H4 (cell line): ENCODE measurements at places on chromosomes 2 and 18. TPM values are rescaled to one million over a fixed set of nuclear protein-coding genes. Genes with fewer than 3 reads are reported as not detected.

Gene DLGAP1
- 0.06 TPM in 1 of 2 replicates, not detected in the other for total RNA-seq

- no peak for DNase-seq
Measured at GRCh38 chr2:32284321-32284720, 6.6 kb downstream of the YIPF4 start.

GRCh38 chr2:62231541-62231940, 35.6 kb downstream of the B3GNT2 start:
- no peak for DNase-seq

DNA sequence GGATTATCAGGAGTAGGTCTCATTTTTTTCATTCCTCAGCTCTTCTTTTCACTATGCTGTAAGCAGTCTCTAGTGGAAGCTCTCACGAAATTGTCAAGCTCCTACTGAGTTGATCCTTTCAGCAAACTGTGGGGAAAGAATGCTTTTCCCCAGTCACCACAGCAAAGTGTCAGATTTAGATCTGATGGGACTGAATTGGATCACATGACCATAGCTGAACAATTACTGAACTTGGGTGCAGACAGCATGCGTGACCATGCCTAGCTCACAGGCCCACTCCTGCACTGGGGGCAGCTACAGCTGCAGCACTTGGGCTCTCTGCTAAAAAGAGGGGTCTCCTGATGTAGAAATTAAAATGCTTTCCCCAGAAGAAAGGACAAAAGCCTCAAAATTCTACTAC, 3.1 kb downstream of the ARHGAP15 start:
- no peak for DNase-seq

Gene DCDC2C
- total RNA-seq = not detected in 2 replicates

DNA sequence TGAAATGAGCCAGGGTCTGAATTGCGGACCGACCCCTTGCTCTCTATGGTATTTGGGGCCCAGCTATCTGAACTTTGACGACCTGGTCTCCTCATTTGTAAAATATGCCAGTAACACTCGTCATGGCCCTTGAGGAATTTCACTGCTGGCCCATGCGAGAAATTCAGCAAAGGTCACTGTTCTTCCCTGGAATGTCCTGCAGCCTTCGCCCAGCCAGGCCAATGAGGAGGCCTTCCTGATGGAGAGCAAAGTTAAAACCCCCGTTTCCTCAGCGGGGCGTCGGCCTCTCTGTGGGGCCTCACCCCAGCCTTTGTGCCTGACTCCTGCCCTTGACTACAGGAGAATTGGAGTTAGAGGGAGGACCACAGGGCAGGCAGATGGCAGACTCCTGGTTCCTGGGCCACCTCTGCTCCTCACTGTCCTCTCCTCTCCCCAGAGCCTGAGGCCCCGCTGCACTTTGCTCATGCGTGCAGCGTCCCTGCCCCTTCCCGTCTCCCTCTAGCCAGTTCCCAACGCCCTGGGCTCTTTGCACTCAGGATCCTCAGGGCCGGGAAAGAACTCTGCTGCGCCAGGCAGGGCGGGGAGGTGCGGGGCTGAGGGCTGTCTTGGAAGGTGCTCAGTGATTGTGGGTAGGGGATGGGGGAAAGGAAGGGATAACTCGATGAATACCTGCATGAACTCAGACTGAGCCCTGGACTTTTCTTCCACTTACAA, 257.0 kb upstream of the RAB6C start:
- DNase-seq = no peak

Gene UGT1A3
- total RNA-seq = not detected in 2 replicates

GRCh38 chr2:232386740-232387450, 8.3 kb downstream of the ALPP start:
- DNase-seq = no peak

Gene SLC9A4
- total RNA-seq = not detected in 2 replicates

DNA sequence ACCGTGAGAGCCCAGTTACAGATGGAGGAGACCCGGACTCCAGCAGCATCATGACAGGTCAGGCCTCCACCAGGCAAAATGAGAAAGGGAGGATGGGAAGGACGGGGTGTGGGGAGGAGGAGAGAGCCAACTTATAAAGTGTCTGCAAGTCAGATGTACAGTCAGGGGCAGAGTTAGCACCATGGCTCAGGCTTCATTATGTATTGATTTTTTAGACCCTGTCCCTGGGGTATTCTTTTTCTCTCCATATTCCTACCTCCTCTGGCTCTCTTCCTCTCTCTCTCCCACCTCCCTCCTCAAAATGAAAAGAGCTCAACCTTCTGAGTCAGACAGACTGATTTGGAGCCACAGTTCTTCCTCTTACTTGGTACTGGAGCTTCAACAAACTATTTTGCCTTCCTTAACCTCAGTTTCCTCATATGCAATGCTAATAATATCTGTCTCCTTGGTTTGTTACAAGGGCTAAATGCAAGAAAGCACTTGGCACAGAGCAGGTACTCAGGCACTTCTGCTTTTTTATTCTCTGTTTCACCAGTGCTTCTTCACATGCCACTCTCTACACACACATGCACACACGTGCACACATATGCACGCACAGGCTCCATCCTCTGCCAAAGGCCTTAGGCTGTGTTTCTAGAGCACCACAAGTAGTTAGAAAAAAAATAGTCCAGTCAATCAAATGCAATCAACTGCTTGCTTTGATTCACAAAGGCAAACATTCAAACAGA, 92.3 kb upstream of the PKDCC start:
- DNase-seq = no peak

Gene SPDYA
- not detected in 2 replicates for total RNA-seq

Gene CNGA3
- not detected in 2 replicates for total RNA-seq

DNA sequence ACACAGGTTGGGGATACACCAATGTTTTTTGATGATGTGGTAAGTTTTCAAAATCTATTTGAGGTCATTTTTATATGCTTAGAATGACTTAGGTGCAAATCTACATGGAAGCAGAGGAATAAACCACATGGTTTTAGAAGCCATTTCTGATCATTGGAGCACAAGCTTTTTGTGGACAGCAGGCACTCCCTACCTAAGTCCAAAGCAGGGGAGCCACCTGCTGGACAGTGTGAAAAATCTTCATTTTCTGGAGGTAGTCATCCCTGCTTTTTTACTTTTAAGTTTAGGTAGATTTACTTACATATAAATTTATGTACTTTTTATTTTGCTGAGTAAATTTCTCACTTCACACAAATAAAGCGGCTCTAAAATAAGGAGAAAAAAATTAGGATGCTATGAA, 323.2 kb downstream of the PLCL1 start:
- peak; percentile 53 for DNase-seq

Gene KCNE4
- 2.4 and 2.8 TPM in 2 replicates for total RNA-seq

Gene SANBR
- total RNA-seq = 2.2 and 3.5 TPM in 2 replicates

- no peak for DNase-seq
Measured at GRCh38 chr2:231514951-231515297, 15.3 kb downstream of the NMUR1 start.

Gene TMEM247
- total RNA-seq = not detected in 2 replicates
